Activated CD8-positive, alpha-beta memory T cell treated with anti-CD3 and anti-CD28 coated beads, Interleukin-2, amount 10 ng/mL, durations not matched to agents 7 days and 5 days (primary cell): ENCODE measurements at places on chromosomes 16 and 17. TPM values are rescaled to one million over a fixed set of nuclear protein-coding genes. Genes with fewer than 3 reads are reported as not detected.
A peak's percentile ranks its signal among the peaks of the same experiment; 100 is the strongest.

Gene SLC4A1
- not detected for total RNA-seq

DNA sequence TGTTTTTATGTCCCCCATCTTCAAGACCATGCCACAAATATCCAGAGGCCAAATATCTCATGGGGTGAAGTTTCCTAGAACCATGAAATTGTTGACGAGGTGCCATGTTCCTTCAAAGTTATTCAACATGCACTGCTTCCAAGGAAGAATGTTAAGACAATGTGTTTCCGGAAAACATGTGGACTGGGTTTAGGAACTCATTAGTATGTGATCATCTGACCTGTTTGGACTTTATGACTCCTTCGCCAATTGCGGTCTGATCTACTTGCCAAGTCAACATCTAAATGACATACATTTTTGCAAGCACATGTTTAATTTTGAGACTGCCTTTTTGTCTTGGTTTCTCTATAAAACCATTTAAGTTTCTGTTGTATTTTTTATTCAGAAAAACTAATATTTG is 234.8 kb downstream of the MAF start:
- no peak for DNase-seq

DNA sequence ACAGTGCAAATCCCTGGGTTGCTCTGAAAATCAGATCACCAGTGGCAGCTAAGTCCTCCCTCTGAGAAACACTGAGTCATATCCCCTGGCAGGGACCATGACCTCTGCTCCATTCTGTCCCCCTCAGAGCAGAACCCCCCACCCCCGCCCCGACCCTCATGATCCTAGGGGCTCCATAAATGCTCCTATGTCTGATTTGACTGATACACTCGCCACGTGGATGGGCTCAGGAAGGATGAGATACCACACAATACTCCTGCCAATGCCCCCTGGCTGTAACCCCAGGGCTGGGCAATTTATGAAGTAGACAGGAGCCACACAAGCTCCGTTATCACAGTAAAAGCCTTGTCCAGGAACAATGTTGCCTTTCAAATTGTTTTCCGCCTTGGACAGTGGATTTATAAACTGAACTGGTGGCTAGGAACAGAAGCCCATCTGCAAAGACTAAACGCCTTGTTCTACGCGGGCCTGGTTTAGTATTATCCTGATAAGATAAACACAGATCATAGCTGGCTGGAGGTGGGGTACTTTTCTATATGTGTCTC is 394.8 kb downstream of the SLC39A11 start:
- DNase-seq: no peak

GRCh38 chr16:53905028-53905427 is 201.1 kb downstream of the FTO start:
- no peak for DNase-seq

- DNase-seq: peak; percentile 72
These were observed 1.1 kb downstream of the RAI1 start for GRCh38 chr17:17682293-17682736.
